ENCODE measurements at places on chromosomes 12 and 14.

- no peak for DNase-seq
These were observed 2.3 kb downstream of the ATXN7L3B start for GRCh38 chr12:74539765-74540526.

- no peak for DNase-seq
These were observed 71.0 kb downstream of the PLEKHG3 start for GRCh38 chr14:64775081-64775777.

GRCh38 chr12:96045566-96045965, 10.2 kb upstream of the LTA4H start:
- DNase-seq = no peak

- DNase-seq = no peak
These were observed 72.7 kb downstream of the DYRK2 start for GRCh38 chr12:67721248-67721647.

DNA sequence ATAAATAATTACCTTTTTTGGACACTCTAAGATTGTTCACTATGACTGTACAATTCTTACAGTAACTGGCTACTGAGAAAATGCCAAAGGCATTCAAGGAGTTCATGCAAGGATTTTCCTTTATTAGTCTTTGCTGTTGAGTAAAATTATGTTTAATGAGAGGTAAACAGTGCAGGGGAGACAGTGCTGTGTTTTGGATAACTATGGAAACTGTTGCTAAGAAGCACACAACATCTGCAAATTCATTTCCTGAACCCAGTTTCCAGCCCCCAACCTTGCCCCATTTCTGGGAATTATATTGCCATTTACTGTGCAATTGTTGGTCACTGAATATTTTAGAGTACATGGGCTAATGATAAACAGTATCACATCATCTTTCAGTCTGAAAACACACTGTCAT, 1005.8 kb downstream of the TRHDE start:
- DNase-seq = no peak

DNA sequence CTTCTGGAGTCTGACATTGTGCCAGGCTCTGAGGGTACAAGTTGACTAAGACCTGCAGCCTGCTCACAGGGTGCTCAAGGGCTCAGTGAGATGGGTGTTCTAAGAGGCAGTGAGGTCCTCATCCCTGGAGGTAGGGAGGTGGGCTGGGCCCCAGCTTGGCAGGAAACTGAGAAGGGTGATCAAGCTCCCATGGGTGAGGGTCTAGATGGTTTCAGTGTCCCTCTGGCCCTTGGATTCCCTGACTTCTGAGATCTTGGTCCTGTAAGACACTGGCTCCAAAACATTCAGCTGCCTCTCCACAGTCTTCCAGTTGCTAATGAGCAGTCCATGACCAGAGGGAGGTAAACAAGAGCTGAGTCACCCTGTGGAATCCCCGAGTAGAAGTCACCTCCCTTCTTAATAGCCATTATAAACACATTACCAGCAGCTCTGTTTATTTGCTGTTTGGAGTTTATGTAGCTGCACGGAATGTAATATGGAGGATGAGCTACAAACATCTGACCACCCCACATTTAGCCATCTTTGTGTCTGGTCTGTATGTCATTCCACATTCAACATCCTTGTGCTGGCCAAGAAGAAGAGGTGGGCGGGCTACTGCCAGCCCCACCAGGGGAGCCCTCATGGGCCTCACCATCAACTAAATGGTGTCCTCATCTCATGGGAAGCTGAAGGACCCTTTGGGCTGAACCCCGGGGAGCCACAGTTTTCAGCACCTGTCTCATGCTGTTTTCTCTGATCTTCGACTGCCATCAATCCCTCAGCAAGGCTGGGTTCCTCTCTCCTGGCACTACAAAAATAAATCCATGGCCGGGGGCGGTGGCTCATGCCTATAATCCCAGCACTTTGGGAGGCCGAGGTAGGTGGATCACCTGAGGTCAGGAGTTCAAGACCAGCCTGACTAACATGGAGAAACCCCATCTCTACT, 37.2 kb upstream of the BDKRB2 start:
- no peak for DNase-seq

GRCh38 chr12:75190846-75191245, 18.8 kb downstream of the KCNC2 start:
- no peak for DNase-seq

DNA sequence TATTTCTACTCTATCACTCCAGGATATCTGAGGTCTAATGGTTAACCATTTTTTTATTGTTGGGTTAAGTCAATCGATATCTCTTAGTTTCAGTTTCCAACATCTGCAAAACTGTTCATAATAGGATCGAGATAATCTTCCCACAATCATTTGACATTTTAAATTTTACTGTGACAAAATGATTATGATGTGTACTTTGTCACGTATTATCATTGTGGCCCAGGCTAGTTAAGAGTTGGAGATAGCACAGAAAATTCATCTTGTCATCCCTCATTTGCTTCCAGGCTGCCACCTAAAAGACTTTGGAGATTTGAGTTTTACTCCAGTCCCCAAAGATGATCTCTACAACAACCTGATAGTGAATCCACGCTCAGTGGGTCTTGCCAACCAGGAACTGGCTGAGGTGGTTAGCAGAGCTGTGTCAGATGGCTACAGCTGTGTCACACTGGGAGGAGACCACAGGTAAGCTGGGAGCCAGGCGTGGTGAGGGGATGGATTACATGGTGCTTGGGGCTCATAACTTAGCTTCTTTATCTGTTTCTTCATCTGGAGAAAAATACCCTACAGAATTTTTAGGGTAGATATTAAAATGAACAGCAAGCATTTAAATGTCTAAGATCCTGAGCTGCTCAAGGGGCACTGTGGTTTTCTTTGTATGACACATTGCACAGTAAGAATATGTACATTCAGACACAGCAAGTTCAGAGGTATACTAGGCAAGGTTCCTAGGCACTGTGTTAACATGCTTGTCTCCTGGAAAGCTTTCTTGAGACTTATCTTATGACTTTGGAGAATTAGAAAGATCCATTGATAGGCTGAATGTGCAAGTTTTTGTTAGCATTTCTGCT, 22.4 kb downstream of the ARG2 start:
- no peak for DNase-seq

DNA sequence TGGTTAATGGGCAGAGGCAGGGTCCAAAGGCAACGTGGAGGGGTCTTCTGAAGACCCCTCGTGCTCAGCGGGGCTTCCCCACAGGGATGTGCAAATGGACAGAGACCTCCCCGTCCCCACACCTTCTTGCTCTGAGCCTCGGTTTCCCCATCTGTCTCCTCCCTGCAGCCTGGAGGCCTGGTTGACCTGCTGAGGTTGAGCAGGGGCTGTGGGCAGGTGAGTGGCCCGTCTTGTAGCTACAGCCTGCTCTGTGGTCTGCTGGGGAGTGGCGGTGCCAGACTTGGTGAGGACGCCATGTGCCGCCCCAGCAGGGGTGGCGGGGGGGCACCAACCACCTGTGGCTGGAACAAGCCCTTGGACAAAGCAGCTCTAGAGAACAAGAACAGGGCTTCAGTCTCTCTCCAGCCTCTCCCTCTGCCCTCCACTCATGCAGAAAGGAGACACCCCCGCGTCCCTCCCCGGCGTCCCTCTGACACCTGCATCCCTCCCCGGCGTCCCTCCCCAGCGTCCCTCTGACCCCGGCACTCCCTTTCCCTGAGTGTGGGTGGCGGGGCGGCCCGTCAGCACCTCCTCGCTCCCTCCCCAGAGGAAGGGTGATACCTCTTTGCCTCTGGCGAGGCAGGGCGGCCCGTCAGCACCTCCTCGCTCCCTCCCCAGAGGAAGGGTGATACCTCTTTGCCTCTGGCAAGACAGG, 83.7 kb downstream of the NOC4L start:
- no peak for DNase-seq

GRCh38 chr12:85568395-85569103, 267.7 kb downstream of the RASSF9 start:
- DNase-seq = no peak

DNA sequence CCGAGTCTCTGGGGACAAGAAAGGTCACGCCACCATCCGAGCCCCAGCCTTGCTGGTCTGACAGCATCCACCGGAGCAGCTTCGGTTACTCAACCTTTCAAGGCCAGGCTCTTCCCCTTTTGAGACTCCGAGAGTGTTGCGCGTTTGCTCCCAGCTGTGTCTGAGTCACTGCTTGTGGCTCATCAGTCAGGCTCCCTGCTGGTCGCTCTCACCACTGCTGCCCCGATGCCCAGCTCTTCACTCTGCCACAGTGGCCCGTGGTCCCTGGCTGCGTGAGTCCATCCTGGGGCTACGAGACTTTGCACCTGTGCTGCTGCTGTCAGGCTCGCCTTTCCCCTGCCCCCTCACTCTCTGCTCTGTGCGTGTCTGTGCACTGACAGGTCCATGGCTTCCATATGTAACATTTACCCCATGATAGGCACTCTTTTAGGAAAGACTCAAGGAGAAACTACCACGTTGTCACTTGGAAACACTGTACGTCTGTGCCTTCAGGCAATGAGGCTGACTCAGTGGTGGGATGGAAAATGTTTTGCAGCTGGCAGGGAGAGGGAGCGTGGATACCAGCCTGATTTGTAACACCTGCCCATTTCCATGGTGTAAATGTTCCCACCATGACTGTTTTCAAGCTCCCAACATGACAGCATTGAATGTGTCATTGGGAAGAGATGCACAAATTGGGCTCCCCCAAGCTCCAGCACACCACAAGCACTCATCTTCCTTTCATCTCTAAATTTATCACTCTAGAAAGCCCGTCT, 350.7 kb downstream of the TMEM132D start:
- DNase-seq = no peak

- DNase-seq = no peak
These were observed 113.3 kb upstream of the ATP2B1 start for GRCh38 chr12:89821896-89822295.

- no peak for DNase-seq
These were observed 75.0 kb downstream of the ACADS start for GRCh38 chr12:120800665-120801064.

- no peak for DNase-seq
These were observed 7.5 kb downstream of the C14orf132 start for GRCh38 chr14:96046630-96047029.

- DNase-seq = no peak
These were observed 86.0 kb upstream of the HIF1A start for GRCh38 chr14:61609191-61609843.

DNA sequence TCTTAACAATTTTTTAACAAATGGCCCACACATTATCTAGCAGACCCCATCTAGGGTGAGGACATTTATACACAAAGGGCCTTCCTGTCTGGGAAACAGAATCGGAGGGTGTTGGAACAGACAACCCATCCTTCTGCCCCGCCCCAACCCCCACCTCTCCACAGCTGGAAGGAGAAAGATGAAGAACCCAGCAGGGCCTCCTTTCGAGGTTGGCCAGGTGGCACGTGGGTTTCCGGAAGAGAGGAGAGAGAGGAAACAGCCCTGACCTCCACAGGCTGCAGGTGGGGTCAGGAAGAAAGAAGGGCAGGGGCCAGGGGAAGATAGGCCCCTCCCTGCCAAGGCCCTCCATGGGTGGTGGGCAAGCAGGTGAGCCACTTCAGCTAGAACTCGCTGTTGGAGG, 57.2 kb downstream of the LRRC74A start:
- DNase-seq = no peak

DNA sequence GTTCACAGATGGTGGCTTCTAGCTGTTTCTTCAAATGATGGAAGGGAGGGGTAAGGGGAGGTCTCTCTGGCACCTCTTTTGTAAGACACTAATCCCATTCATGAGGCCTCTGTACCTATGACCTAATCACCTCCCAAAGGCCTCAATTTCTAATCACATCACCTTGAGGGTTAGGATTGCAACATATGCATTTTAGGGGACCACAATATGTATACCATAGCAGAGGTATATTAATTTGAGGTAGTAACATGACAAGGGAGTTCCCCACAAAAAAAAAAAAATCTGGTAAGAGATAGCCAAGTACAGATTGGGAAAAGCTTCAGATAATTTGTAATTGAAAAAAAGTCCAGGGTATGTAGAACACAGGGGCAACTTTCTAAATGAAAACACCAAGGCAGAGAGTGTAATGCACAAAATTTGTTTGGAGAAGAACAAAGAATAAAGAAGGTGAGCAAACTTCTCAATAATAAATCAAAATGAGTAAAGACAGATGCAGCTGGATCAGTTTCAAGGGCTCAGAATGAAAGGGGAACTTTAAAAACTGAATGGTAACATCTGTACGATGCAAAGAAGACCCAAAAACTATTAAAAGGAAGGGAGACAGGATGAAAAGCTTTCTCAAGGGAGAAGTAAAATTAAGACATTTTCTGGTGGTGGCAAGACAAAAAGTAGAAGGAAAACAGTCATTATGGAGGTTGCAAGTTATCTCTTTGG, 125.5 kb upstream of the DCN start:
- no peak for DNase-seq

DNA sequence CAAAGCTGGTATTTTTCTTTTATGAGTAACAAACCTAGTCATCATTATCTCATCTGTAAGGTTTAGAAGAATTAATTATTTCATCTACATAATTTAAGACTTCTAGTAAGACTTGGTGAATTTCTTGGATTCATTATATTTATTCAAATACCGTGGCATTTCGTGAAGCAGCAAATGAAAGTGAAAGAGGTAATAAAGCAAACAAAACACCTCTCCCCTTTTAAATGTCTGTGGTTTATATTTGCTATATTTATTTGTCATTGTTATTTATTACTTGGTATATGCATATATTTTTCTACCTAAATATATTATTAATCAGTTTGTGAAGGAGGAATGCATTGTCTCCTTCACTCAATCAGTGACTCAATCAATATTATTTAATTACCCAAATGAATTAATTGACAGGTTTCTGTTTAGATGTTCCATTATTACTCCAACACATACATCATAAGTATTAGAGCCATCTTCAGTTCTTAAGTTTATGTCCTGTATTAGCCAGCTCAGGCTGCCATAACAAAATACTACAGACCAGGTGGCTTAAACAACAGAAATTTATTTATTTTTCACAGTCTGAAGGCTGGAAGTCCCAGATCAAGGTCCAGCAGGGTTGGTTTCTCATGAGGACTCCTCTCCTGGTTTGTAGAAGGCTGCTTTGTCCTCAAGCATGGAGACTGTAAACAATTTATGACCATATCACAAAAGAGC, 6.6 kb downstream of the CFAP54 start:
- no peak for DNase-seq

- no peak for DNase-seq
These were observed 76.2 kb downstream of the PRKCH start for GRCh38 chr14:61397615-61398014.

- no peak for DNase-seq
These were observed 49.2 kb upstream of the PTHLH start for GRCh38 chr12:28021704-28022103.

DNA sequence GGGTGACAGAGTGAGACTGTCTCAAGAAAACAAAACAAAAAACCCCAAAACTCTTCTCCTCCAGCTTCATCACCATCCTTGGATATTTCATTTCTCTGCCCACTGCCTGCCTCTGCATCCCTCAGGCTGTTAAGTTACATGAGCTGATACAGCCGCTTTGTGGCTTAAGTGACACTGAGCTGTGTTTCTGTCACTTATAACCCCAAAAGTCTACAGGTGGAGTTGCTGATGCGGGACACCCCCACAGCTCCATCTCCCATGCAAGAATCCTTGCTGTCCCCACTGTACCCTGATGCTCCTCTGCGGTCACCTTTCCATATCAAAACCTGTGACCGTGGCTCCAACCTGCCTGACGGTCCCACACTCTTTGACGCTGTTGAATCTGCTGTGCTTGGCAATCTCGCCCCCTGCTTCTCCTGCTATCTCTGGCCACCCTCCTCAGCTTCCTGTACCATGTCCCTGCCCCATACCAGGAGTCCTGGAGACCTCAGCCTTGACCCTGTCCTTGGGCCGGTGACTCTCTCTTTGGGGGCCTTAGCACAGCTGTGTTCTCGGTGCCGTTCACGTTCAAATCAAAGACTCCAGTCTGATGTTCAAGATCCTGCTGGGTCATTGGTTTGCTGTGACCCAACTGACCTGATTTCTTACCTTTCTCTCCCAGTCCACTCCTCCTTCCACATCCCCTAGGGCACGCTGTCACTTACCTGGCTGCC, 20.3 kb downstream of the HVCN1 start:
- DNase-seq = no peak

- no peak for DNase-seq
These were observed 131.1 kb downstream of the CACNA1C start for GRCh38 chr12:2183556-2184541.

Data from stimulated activated CD4-positive, alpha-beta T cell treated with anti-CD3 and anti-CD28 coated beads, Interleukin-1b, Interleukin-23, amount 100 ng/mL, for 24 hours (primary cell).